Posterior cingulate gyrus (tissue), 11 donors: ENCODE measurements at places on chromosomes 11 and 22.

GRCh38 chr11:118277312-118277711, 13.2 kb upstream of the MPZL2 start:
- DNase-seq: no peak

GRCh38 chr11:17570034-17570433, 23.0 kb downstream of the OTOG start:
- DNase-seq: peak; percentile 39

DNA sequence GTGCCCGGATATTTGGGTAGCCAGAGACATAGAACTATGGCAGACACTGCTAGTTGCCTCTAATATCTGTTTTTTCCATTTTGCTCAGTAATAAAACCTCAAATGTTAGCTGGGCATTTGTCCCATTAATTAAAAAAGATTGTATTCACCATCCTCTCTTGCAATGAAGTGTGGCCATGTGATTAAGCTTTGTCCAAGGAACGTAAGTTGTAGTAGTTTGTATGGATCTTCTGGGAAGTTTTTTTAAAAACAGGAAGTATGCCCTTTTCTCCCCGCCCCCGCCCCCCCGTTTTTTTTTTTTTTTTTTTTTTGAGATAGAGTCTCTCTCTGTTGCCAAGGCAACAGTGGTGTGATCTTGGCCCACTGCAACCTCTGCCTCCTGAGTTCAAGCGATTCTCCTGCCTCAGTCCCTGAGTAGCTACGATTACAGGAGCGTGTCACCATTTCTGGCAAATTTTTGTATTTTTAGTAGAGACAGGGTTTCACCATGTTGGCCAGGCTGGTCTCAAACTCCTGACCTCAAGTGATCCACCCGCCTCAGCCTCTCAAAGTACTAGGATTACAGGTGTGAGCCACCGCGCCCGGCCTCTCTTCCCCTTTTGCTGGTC, 1.7 kb upstream of the TMEM135 start:
- no peak for DNase-seq

DNA sequence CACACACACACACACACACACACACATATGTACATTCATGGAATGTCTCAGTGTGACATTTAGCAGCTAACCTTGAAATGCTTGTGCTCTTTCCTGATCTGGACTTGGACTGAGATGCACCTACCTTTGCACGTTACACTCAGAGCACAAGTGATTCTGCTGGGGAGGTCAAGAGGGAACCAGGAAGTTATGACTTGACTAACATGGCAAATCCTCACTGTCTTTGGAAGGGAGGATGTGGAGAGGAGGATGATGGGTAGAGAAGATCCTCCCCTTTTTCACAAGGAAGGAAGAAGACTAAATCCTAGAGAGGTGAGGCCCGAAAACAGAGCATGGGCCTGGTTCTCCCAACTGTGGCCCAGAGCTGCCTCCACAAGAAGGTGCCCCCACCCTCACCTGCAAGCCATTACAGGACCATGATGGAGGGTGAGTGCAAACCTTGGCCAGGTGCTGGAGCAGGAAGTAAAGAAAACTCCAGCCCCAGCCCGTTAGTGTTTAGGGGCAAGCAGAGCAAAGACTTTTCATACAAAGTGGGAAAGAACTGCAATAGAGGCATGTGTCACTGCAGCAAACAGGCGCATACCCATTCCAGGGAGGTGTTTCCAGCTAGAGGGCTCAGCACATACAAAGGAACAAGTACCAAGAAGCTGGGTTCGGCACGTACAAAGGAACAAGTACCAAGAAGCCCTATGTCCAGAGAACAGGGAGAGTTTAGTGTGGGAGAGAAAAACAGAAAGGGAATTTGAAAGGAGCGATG, 26.4 kb downstream of the SCN4B start:
- no peak for DNase-seq

DNA sequence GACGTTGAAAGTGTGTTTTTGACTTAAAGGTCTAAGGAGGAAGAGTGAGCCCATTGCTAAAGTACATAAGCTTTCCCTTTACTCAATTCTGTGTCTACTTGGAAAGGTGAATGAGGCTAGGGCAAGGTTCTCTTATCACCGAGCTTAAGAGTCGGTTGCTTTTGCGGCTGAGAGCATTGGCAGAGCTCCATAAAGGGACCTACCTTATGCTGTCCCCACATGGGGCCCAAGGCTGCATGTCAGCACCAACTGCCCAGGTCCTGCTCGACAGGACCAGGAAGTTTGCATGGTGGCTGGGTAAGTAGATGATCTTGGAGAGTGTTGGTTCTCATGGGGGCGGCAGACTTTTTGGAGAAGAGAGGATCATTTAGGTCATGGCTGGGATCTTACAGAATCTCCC, 91.2 kb downstream of the ZBTB16 start:
- no peak for DNase-seq

DNA sequence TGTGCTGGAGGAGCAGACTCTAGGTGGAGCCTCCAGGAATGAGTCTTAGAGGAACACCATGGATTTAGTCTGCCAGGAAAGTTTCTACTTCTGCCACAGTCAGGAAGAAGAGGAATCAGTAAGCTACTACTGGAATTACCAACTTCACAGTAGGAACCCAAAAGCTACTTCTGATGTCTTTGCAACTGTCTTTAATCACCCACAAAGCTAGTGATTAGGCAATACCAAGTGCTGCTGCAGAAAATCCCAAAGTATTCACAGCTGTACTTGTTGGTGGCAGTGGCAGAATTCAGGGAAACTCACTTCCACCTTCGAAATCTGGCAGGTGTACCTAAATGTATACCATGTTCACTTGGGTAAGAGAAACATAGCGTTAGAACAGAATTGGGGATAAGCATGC, 264.5 kb upstream of the SORL1-AS1 start:
- no peak for DNase-seq

DNA sequence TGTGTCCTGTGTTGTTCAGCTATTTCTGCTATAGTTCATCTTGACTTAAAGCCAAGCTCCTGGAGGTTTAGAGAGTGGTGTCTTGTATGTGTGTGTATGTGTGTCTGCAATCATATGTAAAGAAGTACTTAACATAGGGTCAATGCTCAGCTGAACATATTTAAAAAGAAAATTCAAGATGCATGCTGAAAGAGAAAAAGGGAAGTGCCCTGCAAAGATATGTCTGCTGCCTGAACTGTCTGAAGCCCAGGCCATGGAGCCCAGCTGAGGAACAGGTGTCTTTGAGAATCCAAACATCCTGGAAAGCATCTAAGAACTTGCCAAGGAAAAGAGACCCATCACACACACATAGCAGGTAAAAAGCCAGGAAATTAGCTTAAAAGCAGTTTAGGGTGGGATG, 6.6 kb downstream of the TCN1 start:
- no peak for DNase-seq

GRCh38 chr11:47329431-47329986, 23.0 kb downstream of the MYBPC3 start:
- no peak for DNase-seq

GRCh38 chr11:134562941-134563471, 151.0 kb upstream of the B3GAT1 start:
- DNase-seq: peak; percentile 66

DNA sequence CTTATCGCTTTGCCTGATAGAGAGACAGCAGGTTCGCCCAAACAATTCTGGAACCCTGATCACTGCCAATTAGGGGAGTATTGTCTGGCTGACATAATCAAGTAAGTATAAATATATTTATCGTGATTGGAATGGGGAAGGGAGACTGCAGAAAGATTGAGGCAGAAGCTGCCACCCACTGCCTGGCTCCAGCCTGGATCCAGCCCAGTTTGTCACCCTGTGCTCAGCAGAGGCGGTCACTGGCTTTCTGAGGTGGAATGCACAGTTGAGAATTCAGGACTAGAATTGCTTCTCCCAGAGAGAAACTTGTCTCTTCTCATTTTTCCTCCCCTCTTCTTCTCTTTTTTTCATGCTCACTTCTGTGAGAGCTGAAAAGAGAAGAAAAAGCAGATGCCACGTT, 25.9 kb downstream of the GRAP2 start:
- peak; percentile 82 for DNase-seq

DNA sequence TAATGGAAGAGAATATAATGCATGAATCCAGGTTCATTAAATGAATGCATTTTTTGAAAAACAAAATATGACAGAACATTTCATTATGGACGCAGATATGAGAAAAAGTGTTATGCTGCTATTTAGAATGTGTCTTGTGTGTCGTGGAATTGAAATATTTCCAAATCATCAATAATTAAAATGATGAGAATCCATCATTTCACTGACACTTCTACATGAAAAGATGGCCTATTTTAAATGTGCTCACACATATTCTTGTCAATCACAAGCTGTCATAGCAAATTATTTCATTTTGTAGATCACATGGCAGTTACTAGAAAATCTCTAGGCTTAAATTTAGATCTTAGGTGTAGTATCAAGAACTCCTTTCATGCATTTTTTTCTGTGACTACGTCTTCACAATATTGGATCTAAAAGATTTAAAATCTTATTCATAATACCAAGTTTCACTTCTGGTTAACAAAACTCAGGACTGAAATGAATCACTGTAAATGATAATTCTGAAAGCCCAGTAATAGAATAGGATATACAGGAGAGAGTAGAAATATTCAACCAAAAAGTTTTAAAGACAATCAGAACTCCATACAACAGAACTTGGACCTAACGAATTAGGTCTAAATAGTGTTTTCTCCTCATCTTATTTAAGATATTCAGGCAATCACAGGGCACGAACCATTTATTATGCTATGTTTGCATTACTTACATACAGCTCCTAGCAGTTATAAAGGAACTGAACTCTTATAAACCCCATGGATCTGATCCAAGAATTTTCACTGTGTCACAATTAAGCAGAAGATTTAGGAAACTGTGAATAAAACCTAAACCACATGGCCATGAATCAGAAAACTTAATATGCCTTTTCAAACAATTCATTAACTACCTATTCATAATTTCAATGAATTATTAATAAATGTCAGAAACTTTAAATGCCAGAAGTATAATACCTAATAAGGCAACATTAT, 67.7 kb downstream of the DCDC1 start:
- no peak for DNase-seq

GRCh38 chr11:86461892-86462291, 87.2 kb downstream of the CCDC81 start:
- DNase-seq: no peak

DNA sequence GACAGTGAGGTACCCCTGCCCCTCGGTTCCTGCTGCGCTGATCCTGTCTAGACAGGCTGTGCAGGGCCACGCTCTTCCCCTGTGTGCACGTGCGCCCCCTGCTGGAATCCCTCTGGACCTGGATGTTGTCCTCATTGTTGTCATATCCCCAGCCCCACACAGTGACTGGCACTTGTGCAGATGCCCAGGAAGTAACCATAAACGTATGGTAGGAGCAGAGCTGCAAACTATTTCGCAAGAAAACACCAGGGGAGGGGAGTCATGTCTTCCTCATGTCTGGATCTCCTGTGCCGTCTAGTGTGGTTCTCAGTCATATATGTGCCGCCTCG, 114.7 kb downstream of the CRYBB2 start:
- no peak for DNase-seq

- no peak for DNase-seq
Observed at GRCh38 chr11:20467487-20468185, 80.1 kb downstream of the PRMT3 start.

- peak; percentile 92 for DNase-seq
Observed at GRCh38 chr22:36028646-36029405, at the start of gene RBFOX2. RBFOX2 (minus strand) TSS chr22:36028824; CDS start chr22:36028425, 399 bp downstream.

- DNase-seq: no peak
Observed at GRCh38 chr11:67442504-67443404, 522 bp downstream of the CORO1B start.
